ENCODE measurements at places on chromosomes 7 and 10.

GRCh38 chr10:113000876-113001598, 51.0 kb downstream of the TCF7L2 start:
- no peak for DNase-seq

- no peak for DNase-seq
Observed at GRCh38 chr7:87876869-87877234, 559 bp downstream of the DBF4 start.

GRCh38 chr10:62506371-62506770, 132.2 kb downstream of the ZNF365 start:
- no peak for DNase-seq

GRCh38 chr10:6669269-6669859, 89.3 kb upstream of the PRKCQ start:
- no peak for DNase-seq

- no peak for DNase-seq
Observed at GRCh38 chr7:117992635-117993376, 119.6 kb upstream of the CTTNBP2 start.

DNA sequence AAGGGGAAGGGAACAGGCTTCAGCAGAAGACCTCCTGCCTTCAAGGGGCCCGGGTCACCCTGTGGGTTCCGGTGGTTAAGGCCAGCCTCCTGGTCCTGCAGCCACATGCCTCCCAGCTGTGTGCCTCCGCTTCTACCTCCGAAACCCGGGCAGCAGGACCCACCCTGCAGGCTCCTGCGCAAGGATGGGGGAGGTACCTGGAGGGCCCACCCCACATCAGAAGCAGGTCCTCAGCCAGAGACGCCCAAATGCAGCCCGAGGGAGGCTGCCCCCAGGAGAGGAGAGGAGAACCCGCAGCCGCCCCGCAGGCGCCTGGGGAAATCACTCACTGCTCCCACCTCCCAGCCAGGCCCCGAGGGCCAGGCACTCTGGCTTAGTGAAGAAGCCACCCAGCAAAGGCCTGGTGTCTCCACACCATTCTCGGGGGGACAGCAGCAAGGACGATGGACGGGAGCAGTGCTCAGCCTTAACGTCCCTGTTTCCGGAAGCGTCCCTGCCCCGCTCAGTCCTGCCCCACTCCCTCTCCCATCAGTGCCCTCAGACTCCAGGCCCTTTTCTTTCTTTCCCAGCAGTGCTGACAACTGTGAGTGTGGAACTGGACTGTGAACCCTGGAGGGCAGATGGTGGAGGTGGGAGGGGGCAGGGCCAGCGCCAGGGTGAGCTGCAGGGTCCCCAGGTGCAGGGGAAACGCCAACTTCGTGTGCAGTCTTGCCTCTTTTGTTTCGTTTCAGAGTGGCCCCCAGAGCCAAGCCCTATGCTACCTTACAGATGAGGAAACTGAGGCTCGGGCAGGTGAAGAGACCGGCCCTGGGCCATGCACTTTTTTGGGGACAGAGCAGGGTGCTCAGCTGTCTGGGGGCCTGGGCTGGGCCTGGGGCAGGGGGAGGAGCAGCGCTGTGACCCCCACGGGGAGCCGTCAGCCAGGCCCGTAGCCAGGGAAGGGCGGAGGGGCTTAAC, 138.0 kb downstream of the FAM53B start:
- DNase-seq: no peak

GRCh38 chr7:15593382-15593781, 31.6 kb upstream of the AGMO start:
- no peak for DNase-seq

DNA sequence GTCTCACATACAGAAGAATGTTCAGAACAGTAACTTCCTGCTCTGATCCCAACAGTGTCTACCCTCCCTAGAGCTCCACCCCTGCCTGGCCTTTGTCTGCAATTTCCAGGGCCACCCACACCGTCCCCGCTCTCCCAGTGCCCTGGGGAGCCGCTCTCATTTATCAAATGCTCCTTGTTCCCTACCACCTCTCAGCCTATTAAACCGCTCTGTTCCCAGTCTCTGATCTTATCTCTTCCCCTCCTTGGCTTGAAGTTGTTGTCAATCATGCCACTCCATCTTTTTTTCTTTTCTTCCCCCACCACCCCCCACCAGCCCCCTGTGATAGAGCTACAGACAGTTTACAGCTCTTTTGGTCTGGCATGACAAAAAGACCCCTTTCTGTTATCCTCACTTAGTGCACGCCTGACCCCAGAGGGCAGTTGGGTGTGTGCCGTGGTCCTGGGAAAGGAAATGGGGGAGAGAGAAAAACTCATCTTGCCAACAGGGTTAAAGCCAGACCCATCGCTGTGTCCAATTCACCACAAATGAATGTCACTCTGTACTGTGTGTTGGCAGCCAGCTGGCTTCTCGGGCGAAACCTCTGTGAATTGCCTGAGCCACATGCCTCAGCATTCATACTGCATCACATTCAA, 28.8 kb upstream of the HECTD2 start:
- no peak for DNase-seq

GRCh38 chr10:30786906-30787305, 157.4 kb upstream of the LYZL2 start:
- DNase-seq: no peak

DNA sequence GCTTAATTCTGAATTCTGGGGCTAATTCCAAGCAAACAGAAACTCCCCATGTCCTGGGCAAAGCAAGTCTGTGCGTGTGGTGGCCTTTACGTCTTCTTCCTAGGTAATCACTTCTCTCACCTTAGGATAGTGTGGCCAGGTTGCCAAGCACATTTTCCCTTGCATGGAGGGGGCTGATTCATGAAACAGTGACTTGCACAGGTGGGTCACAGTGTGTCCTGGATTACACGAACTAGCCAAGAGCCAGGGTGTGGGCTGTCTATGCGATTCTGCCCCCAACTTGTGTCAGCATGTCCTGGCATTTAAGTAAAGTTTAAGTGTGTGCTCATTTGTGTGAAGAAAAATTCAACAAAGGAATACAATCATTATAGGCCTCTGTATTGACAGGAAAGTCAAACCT, 18.5 kb upstream of the SEM1 start:
- no peak for DNase-seq

GRCh38 chr10:102779680-102780526, 36.2 kb downstream of the WBP1L start:
- DNase-seq: no peak

- peak; percentile 37 for DNase-seq
Observed at GRCh38 chr10:14556285-14556956, 218.3 kb downstream of the FAM107B start.

- no peak for DNase-seq
Observed at GRCh38 chr7:96636979-96637378, 72.7 kb downstream of the SEM1 start.

- DNase-seq: no peak
Observed at GRCh38 chr10:11783558-11783865, 39.6 kb upstream of the PROSER2 start.

DNA sequence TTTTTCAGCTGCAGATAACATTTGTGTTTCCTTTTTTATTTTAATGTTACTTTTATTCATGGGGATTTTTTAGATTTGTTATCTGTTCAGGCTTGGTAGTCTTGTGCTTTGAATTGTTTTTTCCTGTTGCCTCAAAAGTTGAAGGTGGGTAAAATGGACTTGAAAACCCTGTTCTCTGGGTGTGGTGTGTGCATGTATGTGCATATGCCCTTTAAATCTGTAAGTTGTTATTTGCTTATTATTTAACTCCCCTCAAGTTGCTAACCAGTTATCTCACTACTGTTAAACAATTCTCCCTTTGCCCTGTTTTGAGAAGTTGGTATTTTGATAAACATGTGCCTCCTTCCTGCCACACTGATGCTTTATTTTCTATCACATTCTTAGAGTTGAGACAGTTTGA, 30.6 kb downstream of the TSPAN14 start:
- DNase-seq: no peak

- DNase-seq: no peak
Observed at GRCh38 chr7:29809533-29810155, 3.3 kb downstream of the WIPF3 start.

DNA sequence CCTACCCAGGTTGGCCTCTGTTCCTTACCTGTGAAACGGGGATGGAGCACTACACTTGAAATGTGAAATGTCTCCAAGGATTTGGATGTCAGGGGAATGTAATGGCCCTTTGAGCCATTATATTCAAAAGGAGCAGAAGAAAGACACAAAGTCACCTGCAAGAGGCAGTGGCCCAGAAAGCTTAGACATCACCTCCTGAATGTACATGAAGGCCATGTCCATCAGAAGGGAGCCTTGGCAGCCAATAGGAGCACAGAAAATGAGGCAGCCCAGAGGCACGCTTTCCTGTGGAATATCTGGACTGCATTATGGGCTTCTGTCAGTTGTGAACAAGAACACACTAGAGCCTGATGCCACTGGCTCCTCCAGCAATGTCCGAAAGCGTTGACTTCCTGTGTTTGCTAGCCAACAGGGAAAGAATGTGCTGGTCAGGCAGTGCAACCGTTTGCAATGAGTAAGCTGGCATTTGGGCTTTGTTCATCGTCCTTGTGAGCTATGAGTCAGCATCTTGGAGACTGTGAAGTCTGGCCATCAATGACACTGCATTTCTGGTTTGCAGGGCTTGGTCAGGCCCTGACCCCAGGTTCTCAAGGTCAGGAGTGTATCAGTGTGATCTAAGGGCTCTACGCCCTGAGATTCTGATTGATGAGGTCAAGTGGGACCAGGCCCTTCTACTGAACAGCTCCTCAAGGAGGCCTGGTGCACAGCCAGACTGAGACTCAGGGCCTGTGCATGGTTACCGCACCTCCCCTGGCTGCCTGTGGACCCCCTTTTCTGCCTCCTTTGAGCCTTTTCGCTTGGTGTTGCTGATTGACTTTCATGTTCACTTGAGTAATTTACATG, 222.4 kb downstream of the RPS24 start:
- no peak for DNase-seq

DNA sequence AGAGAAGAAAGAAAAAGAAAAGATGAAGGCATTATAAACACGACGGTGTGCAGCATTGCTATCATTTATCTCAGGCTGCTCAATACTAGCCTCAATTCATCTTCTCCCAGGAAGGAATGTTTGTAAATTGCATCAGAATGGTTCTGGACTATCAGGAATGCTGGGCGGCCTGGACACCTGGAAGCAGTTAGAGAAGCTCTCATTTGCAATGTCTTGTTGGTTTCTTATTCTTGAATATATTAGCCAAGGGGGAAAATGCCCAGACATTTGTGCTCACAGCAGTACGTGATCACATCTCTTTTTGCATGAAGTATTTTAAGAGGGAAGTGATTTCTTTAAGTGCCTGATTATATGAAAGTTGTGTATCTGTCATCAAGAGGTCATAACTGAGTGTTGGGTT, 85.6 kb upstream of the IMMP2L start:
- no peak for DNase-seq

DNA sequence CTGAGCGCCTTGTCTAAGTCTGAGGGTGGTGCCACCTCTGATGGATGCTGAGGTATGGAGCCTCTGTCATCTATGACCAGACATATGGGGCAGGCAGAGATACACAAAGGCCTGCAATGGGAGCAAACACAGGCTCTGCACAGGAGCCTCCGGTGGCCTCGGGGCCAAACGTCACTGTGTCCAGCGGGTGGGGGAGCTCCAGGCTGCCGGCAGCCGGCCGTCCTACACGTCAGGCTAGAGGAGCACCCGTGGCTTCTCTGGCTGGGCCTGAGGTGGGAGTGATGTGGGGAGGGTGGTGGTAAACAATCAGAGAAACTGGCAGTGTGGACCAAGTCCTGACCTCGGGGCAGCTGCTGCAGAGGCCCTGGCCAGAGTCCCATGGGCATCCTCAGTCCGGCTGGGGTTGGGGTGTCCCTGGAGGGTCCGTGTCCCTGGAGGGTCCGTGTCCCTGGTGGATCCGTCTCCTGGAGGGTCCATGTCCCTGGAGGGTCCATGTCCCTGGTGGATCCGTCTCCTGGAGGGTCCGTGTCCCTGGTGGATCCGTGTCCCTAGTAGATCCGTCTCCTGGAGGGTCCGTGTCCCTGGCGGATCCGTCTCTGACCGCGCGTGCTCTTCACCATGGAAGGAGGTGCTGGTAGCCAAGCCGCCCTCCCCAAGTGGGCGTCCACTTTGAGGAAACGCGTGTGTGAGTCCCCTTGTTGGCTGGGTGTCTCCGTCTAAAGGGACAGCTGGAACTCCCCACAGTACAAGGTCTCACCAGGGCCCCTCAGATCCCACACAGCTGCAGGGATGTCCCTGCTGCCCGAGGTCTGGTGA, 24.2 kb upstream of the FAM20C start:
- no peak for DNase-seq

- DNase-seq: no peak
Observed at GRCh38 chr7:63071920-63072319, 926.7 kb upstream of the ZNF722 start.

- DNase-seq: peak; percentile 76
Observed at GRCh38 chr10:3873728-3874461, 88.9 kb upstream of the KLF6 start.

DNA sequence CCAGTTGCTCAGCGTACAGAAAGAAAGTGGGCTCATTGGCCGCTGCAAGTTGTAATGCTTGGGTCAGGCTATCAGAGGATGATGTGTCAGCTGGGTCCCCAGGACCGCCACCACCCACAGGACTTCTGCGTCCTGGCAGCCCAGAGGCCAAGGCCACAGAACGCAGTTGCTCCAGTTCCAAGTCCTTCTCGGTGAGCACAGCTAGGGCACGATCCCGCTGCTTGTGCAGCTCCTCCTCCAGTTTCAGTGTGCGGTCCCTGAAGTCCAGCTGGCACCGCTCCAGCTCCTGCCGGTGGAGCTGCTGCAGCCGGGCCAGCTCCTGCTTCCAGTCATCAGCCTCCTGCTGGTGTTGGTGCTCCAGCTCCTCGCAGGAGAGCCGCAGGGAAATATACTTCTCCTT, 3.0 kb downstream of the GCC1 start:
- DNase-seq: no peak

DNA sequence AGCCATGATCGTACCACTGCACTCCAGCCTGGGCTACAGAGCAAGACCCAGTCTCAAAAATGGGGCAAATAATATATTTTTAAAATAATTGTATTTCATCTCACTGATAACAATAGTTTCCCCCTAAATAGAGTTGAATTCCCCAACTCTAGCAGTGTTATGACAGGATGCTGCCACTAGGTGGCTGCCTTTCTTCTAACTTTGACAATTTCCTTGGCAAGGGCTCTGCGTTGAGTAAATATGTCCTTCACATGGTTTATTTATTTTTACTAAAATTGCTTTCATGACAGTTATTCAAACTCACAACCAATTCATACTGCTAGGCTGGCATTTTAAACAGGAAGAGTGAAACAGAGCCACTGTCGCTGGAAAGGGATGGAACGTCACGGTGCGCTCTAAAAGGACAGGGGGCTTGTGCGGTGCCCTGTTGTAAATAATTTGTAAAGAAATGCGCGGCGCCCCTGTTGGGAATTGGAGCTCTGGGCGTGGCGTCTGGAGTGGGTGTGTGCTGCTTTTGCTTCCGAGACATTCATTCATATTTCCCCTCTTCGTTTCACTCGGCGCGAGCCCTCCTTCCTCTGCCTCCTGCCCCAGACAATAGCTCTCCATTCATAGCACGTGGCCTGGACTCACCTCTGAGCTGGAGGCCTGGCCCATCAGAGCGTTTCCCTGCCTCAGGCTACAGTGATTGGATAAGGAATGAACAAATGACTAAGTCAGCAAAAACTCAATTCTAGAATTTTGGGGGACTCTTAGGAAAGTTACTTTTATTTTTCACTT, 20.5 kb upstream of the PITRM1 start:
- DNase-seq: peak; percentile 42
